ENCODE measurements at places on chromosomes 1 and 21.
A peak's percentile ranks its signal among the peaks of the same experiment; 100 is the strongest.

DNA sequence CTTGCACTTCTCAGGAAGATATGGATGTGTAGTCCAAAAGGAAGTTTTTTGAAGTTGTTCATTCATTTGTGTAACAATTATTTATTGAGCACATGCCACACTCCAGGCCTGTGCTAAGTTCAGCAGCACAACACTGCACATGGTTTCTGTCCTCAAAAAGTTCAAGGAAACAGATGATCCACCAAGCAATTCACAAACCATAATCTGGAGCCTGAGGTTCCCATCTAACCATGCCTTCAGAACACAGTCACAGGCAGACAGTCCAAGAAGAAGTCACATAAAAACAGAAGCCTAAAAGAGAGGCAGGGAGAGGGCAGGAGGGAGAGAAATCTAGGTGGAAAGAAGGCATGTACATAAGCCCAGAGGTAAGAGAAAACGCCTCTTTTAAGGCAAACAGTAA is 1.9 kb downstream of the CD48 start:
- no peak for DNase-seq

DNA sequence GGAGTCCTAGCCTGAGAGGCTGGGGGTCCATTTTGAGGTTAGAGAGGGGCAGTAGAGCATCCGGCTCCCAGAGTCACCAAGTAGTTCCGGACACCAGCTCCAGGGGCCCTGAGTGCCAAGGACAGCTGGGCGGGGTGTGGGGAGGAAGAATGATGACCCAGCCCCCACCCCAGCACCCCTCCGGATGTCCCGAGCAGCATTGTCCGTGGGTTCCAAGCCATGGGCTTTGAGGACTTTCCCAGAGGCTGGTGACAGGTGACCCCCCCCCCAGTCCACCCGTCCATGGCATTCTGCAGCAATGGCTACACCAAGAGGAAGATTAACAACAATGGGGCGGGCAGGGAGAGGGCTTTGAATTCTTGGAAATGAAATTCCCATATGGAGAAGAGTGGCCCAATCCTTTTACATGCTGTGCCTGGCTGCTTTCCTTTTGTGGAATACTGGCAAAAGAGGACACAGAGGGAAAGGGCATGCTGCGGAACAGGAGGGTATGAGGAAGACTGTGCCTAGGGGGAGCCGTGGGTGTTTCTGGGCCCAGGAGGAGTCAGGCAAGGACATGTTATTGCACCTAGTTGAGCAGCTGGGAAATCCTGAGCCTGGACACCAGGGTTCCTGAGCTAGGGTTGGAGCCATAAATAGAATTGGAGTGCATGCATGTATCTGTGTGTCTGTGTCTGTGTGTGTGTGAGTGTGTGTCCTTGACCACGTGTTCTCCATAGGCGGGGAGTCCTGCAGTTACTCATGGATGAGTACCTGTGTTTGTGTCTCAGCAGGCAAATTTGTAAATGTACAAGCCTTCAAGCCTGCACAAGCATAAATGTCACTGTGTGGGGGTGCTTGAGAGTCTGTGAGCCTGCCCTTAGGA is 956 bp downstream of the ATP1A2 start:
- no peak for DNase-seq

- DNase-seq = no peak
Measured at GRCh38 chr1:156806512-156807440, 9.9 kb downstream of the SH2D2A start.

DNA sequence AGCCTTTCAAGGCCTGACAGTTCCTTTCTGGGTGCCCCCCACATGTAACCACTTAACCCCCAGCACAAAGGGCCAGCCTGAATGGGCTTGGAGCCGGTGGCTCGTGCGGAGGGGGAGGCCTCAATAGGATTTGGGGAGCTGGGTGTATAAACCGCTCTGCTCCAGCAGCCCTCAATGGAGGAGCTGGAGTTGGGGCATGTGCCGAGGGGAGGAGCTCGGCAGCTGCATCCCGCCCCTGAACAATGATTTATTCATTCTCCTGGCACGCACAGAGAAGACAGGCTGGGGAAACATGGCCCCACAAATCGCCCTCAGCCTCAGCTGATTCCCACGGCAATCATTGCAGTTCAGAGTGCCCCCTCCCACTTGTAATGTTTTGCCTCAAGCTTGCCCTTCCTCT is 6.9 kb upstream of the C1orf216 start:
- DNase-seq = no peak

DNA sequence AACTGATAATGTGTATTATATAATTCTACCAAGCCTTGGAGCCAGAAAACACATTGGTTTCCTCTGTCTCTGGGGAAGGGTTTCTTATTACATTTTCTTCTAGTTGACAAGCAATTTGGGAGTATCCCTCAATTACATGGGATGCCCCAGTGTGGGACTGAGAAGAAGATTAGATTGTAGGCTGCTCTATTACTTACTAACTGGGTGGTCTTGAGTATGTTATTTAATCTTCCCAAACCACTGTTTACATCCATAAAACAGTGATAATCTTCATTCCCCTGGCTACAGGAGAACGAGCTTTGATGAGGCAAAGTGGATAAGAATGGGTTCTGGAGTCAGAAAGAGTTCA is 105.8 kb downstream of the TSEN15 start:
- no peak for DNase-seq

- no peak for DNase-seq
Measured at GRCh38 chr21:42475036-42475435, 21.0 kb downstream of the RSPH1 start.

DNA sequence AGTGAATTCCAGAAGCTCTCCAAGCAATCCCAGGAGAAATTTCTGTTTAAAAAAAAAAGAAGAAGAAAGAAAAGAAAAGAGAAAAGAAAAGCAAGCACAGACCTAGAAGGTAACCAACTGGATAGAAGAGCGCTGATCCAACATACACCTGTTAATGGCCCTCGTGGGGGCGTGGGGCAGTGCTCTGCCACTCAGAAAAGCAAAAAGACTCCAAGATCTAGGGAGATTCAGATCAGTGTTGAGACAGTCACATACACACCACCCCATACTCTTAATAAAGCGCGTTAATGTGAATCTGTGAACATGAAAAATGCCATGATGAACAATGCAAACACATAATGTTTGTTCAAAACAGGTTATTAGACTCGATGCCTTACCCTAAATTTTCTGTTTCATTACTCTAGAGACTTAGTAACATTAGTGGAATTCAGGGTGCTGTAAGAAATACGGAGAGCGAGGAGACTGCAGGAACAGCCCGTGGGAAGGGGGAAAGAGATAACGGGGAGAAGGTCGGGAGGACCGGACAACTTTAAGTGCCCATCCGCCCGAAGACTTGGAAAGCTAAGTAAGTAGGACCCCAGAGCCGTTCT is 406 bp downstream of the NME7 start:
- no peak for DNase-seq

DNA sequence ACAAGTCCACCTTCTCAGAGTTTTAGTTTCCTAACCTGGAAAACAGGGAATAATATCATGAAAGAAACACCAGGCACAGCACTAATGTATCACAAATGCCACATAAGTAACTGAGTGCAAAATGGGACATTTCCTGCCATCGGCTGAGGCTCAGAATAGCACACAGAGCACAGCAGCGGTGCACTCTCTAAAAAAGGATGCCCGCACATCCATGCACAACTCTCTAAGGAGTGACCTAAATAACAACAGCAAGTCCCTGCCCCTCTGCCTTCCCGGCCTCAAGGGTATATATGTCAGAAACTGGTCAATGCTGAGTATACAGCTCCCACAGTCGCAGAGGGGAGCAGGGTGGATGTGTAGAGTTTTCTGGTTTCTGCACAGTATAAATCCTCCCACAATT is 100.1 kb upstream of the ERG start:
- no peak for DNase-seq

- DNase-seq = no peak
Measured at GRCh38 chr1:224256640-224257039, 73.3 kb downstream of the NVL start.

- DNase-seq = no peak
Measured at GRCh38 chr1:98949621-98950020, 55.0 kb downstream of the PLPPR5 start.

DNA sequence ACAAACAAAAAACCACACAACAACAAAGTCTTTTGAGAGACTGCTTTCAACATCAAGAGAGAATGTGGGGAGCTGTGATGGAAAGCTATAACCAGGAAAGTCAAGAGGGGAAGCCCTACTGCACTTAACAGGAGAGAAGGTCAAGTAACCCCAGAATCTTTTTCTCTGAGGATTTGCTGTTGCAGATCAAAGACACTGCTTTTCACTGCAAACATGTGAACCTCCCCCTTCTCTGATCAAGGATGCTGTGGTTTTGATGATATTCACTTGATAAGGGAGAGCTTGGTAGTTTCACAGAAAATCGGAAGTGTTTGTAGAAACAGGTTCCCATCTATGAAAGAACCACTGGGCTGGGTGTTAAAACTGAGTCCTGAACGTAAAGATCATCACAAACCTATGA is 4.8 kb downstream of the ETV3 start:
- peak; percentile 14 for DNase-seq

- no peak for DNase-seq
Measured at GRCh38 chr1:184945678-184946412, 28.5 kb downstream of the NIBAN1 start.

GRCh38 chr1:243406424-243406823 is 150.6 kb downstream of the SDCCAG8 start:
- no peak for DNase-seq

- DNase-seq = no peak
Measured at GRCh38 chr1:246772686-246773085, 48.5 kb downstream of the SCCPDH start.

DNA sequence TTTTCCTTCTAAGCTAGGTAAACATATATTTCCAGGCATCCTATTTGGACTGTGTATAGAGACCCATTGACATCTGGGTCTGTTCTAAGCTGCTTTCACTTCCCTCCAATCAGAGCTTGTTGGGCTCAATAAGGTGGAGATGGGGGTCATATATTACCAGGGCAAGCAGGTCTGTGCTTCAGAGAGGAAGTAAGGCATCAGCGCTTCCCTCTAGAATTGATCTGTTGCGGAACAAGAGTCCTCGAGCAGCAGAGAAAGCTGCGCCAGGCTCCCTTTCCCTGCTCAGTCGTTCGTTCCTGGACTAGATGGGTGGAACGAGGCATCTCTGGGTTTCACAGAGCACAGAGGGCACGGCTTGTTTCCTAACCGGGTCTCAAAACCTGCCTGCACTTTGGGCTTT is 63.5 kb downstream of the DISC1 start:
- no peak for DNase-seq

GRCh38 chr1:77467741-77468140 is 185.9 kb downstream of the AK5 start:
- no peak for DNase-seq

DNA sequence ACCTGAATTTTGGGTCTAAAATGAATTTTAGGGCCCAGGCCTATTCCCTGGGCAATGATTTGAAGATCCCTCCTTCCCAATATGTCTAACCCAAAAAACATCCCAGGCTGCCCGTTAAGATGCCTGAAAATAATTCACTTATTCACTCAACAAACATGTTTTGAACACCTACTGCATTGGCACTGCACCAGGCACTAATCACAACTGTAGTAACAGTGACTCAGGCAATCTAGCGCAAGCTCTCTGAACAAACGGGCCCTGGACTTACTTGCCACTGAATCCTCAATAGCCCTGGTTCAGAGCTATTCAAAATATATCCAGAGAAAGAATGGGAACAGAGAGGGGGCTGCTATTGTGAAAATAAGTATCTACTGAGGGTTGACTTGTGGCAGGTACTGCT is 4.2 kb downstream of the CD244 start:
- no peak for DNase-seq

GRCh38 chr1:231924180-231924579 is 297.6 kb downstream of the DISC1 start:
- no peak for DNase-seq

GRCh38 chr1:26945728-26946127 is 14.5 kb downstream of the KDF1 start:
- DNase-seq = no peak

DNA sequence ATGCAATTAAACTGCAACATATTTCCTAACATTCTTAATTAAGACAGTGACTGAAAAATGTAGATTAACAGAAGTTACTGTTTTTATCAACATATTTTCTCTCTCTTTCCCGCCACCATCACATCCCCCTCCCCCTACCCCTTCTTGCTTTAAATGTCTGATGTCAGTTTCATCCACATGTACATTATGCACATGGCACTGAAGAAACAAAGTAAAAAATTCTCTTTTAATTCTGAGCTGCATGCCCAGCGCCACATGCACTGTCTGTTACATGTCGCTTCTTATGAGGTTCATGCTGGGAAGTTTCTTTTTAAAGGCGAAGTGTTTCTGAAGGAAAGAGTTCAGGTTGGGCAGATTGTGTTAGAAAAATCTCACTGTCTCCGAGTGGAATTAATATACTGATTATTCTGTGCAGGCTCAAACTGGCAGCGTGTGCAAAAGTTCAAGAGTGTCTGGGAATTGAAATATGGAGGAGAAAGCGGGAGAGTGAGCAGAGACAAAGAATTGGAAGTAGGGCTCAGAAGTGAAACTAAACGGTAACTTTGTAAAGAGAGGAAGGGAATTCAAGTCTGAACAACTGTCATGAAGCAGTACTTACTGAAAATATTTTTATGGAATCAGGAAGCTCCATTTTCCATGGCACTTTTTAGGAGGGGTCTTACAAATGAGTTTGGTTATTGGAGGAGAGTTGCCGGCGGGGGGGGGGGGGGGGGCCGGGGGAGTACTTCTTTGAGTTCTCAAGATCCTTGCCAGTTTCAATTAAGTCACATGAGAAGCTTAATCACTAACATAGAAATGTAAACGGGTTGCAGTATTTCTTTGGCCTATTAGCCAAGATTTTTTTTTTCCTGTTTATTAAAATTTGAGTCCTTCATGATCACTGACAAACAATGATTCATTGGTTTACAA is 217.6 kb downstream of the SDCCAG8 start:
- DNase-seq = no peak

DNA sequence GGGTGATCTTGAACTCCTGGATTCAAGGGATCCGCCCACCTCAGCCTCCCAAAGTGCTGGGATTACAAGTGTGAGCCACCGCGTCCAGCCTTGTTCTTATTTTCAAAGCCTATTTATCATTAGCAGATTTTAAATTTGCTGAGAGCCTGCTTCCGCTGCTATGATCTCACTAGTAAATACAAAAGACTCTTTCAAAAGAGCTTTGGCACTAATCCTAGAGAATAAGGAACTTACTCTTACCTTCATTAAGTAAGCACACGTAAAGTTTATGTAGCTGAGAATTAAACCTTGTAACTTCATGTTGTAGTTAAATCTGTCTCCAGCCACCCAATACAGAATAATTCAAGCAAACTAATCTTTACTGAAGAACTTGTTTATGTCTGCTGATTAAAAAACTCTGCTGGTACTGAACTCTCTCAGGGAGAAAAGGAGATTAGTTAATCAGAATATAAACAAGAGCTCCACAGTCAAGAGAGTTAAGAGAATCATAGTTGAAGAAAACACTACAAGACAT is 72.3 kb downstream of the RUSC1 start:
- no peak for DNase-seq

DNA sequence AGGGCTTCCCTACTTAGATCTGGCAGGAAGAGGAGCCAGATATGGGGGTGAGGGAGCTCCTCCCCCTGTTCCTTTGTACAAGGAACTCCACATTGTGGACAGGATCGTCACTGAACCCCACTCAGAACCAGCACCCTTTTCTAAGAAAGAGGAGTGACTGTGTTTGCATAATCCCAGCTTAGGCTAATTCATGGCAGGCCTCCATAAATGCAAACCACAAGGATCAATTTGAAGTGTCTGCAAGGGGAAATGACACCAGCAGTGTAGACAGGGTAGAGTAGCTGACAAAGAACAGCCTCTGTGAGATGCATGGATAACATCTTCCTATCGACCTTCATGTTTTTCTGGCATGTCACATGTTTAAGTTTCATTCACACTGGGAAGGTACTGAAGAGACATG is 11.7 kb downstream of the MX1 start:
- no peak for DNase-seq
